Sigmoid colon (tissue), 7 donors: ENCODE measurements at places on chromosomes 3 and 15. TPM values are rescaled to one million over a fixed set of nuclear protein-coding genes. Genes with fewer than 3 reads are reported as not detected.
A peak's percentile ranks its signal among the peaks of the same experiment; 100 is the strongest.

GRCh38 chr3:14991818-14992612, 44.6 kb downstream of the NR2C2 start:
- no peak for DNase-seq

- peak; percentile 42 for DNase-seq
Observed at GRCh38 chr15:99006904-99007495, 592 bp downstream of the PGPEP1L start.

DNA sequence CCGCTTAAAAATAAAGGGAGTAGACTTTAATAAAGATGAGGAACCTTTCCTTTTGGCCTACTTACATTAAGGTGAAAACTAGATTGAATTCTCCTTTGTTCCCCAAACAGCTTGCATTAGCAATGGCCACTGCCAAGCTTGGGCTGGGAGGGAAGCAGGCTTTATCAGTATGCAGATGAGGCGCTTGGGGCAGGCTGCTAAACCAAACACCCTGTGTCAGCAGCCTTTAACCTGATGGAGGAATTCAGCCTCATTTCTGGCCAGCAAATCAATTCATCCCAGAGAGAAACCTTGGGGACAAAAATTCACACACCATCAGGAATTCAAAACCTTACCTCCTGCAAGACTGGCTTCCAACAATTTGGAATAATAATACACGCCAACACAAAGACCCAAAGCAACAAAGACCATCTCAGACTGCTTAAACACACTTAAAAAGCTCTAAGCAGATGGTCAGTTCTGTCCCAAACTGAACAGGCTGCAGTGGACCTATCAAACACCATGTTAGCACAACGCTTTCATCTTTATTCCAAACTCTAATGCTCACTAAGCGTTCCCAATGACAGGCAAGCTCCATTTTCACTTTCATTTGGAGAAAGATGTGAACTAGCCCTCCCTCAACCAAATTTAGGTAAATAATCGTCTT, 255.1 kb upstream of the CMC1 start:
- no peak for DNase-seq

GRCh38 chr3:174325171-174325570, 534.0 kb upstream of the NAALADL2 start:
- DNase-seq: no peak

- no peak for DNase-seq
Observed at GRCh38 chr15:42984493-42985034, 64.0 kb upstream of the TTBK2 start.

- DNase-seq: no peak
Observed at GRCh38 chr3:11452885-11453847, 181.0 kb downstream of the ATG7 start.

- no peak for DNase-seq
Observed at GRCh38 chr3:31895471-31895870, 85.6 kb downstream of the OSBPL10 start.

DNA sequence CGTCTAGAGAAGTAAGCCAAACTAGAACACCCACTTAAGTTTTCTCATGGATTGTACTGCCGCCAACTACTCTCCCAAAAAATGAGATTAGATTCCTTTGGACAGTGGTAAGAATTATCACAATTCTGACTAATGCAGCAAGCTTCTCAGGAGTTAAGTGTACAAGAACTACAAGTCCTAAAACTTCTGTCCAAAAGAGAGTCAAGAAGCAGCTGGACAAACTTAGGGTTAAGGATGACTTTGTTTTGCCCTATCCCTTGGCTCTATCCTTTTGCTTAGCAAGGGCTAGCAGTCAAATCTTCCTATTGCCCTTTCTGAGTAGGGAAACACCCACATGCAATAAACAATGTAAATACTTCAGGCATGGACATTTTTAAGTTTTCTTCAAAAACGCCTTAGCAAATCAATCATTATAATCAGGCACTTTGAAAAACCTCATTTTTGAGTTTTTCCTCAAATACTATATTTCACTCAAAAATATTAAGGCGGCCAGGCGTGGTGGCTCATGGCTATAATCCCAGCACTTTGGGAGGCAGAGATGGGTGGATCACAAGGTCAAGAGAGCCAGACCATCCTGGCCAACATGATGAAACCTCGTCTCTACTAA, 19.5 kb downstream of the RAF1 start:
- no peak for DNase-seq

GRCh38 chr3:48217449-48217848, 5.8 kb upstream of the CAMP start:
- DNase-seq: no peak

DNA sequence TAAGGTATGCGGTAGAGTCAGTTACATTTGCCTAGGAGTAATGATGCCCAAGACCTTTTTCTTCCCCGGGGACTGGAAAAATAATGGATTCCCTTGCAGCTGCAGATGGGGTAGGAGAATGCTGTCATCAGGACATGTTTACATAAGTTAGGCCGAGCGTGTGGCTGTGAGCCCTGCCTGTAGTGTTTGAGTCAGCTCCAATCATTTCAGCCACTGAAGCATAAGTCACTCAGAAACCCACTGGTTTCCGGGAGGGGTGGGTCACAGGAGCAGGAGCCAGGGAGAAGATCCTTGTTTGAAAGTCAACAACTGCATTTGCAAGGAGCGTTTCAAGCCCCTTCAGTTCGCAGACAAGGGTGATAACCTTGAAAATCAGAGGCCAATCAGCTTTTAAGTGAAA, 562.3 kb downstream of the MCTP2 start:
- no peak for DNase-seq

DNA sequence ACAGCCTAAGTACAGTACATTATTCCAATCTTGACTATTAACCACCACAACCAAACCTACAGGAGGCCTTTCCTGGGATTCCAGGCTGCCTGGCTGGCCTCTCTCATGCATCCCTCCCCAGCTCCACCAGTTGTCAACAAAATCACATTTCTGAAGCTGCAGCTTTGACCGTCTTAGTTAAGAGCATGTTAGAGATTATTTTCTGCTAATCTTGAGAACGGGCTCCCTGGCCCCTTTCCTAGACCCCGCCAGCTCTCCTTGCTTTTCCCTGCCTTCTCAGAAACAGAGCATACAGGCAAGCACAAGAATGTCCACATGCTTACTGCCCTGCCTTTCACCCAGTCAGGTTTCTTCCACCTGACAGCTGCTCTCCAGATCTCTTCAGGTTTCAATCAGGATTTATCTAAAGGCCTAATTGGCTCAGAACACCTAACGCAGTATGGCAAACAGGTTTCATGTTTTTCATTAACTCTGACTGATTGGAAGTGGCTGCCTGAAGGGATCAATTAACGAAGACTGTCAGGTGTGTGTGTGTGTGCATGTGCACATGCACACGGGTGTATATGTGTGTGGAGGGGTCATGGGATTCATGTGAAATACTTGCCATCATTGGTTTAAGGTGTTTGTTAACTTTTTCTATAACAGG, 12.3 kb downstream of the KY start:
- no peak for DNase-seq

GRCh38 chr3:52279596-52279995, 1.1 kb upstream of the WDR82 start:
- no peak for DNase-seq

GRCh38 chr3:16828815-16829214, 55.9 kb upstream of the PLCL2 start:
- DNase-seq: no peak

DNA sequence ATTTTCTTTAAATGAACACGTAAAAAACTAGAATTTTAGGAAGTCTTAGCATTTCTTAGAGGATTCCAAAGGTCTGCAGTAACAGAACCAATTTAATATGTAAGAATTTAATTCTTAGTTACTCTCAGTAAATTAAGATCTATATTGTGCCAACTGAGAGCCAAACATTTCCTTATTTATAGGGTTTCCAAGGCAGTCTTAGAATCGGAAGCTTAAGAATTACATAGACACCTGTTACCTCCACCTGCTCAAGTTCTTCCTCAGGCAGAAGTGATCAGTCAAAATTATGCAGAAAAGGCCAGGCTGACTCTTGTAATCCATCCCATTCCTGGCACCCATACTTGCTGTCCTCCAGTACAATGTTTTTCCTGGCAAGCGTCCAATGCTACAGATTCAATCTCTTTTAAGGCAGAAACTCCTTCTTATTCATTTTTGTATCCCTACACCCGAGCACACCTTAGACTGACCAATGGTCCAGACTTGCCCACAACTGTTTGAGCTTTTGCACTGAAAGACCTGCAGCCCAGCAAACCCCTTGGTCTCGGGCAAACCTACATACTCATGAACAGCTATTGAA, 64.3 kb downstream of the NCEH1 start:
- no peak for DNase-seq

DNA sequence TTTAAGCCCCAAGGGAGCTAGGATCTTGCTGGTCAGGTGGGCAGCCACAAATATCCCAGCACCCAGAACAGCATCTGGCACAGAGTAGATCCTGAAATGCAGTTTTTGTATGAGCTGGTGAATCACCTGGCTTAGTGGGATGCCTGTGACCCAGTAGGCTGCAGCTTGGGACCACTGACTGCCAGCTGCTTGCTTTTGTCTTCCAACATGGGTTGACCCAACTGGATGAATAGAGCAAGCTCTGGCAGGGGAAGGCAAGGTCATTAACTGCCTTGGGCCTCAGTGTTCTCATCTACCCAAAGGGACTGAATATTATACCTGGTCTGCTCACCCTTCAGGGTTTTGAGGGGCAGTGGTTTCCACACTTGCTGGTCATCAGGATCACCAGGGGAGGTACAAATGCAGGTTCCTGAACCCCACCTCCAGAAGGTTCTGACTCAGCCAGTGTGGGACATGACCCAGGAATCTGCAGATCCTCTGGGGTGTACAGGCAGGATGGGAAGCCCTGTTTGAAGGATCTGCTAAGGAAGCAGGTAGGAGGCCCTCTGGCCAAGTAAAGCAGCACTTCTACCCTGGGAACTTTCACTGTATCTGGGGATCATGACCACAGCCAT, 55.4 kb downstream of the ITGA11 start:
- peak; percentile 24 for DNase-seq

- no peak for DNase-seq
Observed at GRCh38 chr15:58026051-58026450, 39.5 kb downstream of the ALDH1A2 start.

DNA sequence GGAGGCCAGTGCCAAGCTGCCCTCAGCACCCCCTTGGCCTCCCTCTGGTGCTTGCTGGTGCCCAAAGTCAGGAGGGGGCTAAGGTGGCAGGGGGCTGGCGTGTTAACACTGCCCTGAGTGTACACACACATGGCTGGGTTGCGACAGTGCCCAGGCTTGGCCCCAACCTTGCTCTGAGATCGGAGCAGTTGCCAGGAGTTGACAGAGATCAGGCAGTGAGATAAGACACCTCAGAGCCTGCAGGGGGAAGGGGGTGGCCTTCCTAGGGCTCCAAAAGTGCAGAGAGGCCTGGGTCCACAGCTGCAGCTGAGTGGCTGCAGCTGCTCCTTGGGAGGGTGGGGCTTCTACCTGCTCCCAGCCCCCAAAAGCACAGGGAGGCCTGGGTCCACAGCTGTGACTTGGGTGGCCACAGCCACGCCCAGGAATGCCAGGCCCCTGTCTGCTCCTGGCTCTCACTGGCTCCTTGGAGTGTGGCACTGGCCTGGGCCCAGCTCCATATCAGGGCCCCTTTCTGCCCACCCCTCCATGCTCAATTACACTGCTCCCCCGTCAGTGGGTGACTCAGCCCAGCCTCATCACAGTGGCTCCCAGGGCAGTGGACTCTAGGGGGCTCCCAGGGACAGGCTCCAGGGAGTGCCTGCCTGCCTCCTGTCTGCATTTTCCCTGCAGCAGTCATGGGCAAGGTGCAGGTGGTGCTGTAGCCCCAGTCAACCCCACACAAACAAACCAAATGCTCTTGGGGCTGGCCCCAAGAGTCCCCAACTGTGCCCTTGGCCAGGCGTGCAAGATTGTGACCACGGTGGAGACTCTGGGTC, 56.4 kb upstream of the C15orf39 start:
- DNase-seq: no peak

DNA sequence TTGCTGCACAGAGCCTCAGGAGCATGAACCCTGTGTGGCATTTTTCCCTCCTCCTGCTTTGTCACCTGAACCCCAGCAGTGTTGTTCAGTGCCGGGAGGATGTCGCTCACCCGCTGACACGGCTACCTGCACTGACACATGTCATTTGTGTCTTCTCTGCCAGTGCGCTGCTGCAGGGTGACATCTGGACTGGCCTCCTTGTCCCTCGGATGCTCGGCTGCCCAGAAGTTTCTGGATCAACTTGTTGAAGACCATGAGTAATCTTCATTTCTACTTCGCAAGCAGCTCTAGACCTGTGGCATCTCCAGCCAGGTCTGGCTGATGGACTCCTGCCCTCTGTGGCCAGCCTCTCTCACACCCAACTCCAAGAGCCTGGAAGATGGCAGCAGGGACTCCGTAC, 311.1 kb upstream of the C2CD4B start:
- peak; percentile 67 for DNase-seq

GRCh38 chr3:110576960-110577359, 494.7 kb upstream of the NECTIN3 start:
- DNase-seq: no peak

GRCh38 chr3:13574083-13574797, 25.3 kb downstream of the FBLN2 start:
- no peak for DNase-seq

DNA sequence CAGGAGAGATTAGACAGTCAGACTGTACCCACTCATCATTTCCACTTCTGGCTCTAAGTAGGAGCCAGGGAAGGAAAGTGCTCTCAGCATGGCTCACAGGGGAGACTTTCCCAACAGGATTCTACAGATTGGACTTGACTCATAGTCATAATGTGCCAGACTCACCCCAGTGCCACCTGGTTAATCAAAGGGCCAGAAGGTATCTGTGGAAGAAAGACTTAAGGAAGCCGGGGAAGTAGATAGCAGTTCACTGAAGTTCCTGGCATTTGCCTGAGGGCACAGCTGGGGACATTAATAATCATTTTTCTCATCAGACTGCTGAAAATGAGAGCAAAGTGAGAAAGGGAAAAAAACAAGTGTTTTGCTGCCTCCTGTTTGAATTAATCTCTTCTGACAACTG, 717.5 kb downstream of the TUSC7 start:
- DNase-seq: no peak

DNA sequence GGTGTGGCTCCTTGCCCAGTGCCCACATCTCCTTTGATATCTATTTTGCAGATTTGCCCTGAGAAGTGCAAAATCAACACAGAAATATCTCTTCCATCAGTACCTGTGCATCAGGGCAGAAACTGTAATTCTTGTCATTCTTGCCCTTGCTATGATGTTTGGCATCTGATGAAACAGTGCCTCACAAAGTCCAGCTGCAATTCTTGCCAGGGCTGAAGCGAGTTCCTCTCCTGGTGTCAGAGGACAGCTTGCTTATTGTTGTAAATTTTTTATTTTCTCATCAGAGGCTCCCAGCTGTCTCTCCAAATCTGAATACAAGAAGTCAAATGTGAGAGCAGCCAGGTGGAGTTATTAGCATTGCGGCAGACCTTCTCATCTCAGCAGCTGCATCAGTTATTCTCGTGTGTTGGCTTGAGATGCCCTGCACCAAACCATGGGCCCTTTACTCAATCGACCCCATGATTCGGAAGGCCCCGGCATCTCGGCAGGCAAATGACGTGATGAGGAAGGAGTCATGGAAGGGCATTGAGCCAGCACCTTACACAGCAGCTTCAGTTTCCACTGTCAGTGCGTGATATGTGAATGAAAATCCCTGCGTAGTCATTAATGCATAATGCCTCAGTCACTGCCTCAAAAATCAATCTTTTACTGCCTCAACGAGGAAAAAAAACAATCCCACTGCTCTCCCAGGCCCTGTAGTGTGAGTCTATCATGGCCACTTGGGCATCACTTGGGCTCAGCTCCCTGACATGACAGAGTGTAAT, 93.4 kb downstream of the CCNL1 start:
- DNase-seq: peak; percentile 79

Gene CCR2
- 3.1 TPM for total RNA-seq

Gene DNASE1L3
- total RNA-seq: 0.82 TPM

Gene TRH
- not detected for total RNA-seq

Gene FOXL2NB
- total RNA-seq: not detected

Gene BTLA
- not detected for total RNA-seq

Gene TICRR
- total RNA-seq: 0.14 TPM

Gene HHATL
- not detected for total RNA-seq

Gene CTXN2
- total RNA-seq: not detected

Gene FBXL2
- 17.2 TPM for total RNA-seq
